Memory B cell (primary cell): ENCODE measurements at places on chromosomes 12 and 14.

GRCh38 chr14:56211084-56211483, 92.9 kb downstream of the PELI2 start:
- DNase-seq, result no peak

- DNase-seq, result no peak
Measured at GRCh38 chr12:71295953-71296352, 138.2 kb upstream of the TSPAN8 start.

GRCh38 chr12:14575585-14575984, 7.9 kb upstream of the PLBD1 start:
- DNase-seq, result no peak

DNA sequence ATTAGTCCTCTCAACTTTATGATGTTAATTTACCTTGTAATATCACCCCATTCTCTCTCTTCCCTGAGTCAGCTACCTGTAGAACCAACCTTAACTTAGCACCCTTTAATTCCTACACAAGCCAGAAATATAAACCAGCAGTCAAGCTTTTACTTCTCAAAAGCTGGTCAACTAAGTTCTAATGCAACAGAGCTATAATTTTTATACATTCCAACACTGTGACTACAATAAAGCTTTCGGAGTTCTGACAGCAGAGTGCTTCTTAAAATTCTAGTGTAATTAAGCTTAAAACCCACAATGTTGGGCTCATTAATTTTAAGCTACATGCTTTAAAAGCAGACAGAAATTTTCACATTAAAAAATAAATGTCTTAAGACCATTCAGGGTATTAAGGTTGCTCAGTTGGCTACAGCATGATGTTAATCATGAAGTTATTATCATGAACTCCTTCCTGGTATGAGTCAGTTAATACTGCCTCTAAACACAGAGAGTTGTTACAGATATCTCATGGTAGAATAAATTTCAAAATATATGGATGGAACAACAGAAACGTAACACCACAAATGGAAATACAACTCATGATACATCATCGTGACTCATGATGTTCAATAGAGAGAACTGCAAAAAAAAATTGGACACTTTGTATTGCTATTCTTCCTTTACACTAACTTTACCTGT, 126.7 kb downstream of the EPS8 start:
- DNase-seq, result no peak

GRCh38 chr14:79543348-79543747, 668.0 kb downstream of the DIO2 start:
- DNase-seq, result no peak

- no peak for DNase-seq
Measured at GRCh38 chr12:52247622-52248540, 14.8 kb downstream of the KRT7 start.

DNA sequence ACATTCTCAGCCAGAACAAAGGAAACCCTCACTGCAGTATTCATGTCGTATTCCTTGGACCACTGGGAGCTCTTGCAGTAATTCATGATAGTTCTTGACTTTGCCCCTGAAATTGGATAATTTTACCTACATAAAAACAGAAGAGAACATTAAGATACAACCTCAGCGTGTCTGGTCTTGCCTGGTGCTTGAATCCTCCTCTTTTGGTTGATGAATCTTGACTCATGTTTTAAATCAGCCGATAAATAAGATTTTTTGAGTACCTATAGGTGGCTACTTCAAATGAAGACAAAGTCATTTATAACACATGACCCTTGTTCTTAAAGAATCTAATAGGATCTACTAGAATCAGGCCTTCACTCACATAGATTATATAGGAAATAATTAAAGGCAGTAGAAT, 221.0 kb downstream of the PTPRO start:
- DNase-seq, result no peak

GRCh38 chr14:105529569-105530284, 3.3 kb downstream of the TMEM121 start:
- peak; percentile 54 for DNase-seq

DNA sequence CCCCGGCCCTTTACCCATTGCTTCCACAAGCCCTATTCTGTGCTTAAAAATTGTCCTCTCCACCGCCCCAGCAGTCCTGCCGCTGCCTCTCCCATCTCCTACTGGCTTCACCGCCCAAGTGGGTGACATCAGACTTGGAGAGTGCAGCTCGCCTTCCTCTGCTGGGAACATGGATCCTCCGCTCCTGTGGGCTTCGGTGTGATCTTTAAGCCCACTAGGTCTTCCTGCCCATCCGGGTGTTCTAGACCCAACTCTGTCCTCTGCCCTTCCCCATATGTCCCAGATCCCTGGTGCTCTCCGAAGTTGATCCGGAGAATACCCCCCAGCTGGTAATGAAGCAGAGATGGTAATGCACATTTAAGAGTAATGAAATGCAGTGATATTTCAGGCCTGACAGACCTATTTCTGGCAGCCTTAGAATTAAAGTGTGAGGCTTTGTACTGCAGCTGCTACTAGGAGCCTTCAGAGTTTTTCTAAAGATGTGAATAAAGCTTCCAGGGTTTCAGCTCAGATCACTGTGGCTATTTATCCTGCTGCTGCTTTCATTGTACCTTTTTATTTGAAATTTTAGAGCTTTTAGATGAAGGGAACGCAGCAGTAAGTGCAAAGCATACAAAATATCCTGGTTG, 22.9 kb upstream of the CTDSP2 start:
- no peak for DNase-seq

DNA sequence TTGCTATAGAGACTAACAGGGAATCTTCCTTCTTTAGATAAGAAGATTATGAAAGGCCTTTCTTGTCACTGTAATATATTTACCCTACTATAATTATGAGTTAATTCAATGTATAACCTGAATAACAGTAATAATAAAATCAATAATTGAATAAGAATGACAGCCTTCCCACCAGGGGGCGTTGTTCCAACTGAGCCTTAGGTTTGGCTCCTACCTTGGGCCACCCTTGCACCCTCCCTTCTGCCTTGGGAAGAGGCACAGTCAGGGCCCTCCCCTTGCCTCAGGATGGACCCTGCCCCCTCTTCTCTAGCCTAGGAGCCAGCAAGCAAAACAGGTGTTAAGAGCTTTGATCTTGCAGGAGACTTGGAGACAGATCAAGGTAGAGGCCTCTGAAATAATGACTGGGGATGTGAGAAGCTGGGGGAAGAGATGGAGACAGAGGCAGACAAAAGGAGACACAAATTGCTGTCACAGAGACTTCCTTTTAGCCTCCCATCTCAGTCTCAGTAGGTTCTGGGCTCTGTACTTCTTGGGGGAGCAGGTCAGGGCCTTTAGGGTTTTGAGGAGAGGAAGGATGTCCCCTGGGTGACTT, 40.1 kb upstream of the CISTR start:
- DNase-seq, result peak; percentile 17

GRCh38 chr14:37466623-37467088, 128.4 kb downstream of the FOXA1 start:
- DNase-seq, result no peak

GRCh38 chr12:12696562-12697383, 790 bp upstream of the GPR19 start:
- DNase-seq, result peak; percentile 91

GRCh38 chr12:30795410-30796312, 40.9 kb upstream of the CAPRIN2 start:
- DNase-seq, result peak; percentile 37

GRCh38 chr12:92603741-92604432, 98.9 kb upstream of the PLEKHG7 start:
- no peak for DNase-seq

GRCh38 chr14:90788031-90788430, 28.2 kb downstream of the TTC7B start:
- no peak for DNase-seq

DNA sequence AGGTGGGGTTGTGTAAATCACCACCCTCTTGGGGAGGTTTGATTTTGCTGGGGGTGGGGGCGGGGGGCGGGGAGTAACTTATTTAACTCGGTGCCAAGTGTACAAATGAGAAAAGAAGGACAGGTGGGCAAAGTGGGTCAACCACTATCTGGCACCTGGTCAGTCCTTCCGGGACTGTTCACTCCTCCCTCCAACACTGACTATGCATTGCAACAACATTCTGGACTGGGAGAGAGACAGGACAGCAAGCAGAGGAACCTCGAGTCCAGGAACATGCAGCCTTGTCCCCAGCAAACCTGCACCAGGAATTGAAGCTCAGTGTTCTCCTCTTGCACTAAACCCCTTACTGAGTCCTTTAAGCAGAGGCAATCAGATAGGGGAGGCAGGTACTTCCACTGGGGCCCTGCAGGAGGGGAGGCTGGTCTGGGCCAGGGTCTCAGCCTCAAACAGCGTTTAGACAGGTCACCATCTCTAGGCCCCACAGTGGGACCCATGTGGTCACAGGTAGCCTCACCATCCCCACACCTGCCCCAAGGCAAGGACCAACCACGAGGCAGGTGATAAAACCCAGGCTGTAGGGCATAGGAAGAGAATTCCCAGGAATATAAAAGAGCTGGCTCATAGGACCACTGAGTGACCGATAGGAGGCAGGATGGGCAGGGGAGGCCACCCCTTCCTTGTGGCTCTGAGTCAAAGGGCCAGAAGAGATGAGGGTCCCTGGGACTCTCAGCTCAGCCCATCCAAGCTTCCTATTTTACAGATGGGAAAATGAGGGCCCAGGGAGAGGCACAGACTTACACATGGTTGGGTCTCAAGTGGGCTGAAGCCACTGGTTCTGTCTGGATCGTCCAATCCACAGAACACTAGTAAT, 9.8 kb downstream of the CCDC85C start:
- no peak for DNase-seq

GRCh38 chr14:89856871-89857345, 97.6 kb downstream of the EFCAB11 start:
- no peak for DNase-seq

DNA sequence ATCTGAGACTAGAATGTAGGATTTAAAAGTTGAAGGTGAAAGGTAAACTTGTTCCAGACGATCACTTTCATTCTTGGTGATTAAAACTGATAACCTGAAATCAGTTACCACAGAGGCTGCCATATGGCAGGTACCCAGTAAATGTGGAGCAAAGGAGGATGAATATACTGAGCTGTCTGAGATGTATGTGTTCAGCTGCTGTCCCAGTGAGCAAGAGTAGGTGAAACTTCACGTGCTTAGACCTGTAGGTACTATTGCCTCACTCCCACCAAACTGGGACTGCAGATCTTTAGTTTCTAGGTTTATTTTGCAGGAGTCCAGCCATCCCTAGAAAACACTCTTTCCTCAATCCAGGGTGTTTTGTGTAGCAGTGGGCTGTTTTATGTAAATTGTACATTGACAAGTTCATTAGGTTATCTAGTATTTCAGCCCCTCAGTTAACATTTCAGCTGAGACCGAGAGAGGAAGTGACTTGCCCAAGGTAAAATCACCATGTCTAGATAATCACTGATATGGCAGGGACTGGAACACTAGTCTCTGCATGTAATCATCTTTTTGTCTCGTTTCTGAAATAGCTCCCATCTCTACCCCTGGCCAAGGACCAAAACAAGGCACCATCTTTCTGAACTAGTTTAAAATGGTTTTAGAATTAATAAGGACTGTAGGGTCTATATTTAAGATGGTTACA, 62.7 kb downstream of the ATG14 start:
- no peak for DNase-seq

DNA sequence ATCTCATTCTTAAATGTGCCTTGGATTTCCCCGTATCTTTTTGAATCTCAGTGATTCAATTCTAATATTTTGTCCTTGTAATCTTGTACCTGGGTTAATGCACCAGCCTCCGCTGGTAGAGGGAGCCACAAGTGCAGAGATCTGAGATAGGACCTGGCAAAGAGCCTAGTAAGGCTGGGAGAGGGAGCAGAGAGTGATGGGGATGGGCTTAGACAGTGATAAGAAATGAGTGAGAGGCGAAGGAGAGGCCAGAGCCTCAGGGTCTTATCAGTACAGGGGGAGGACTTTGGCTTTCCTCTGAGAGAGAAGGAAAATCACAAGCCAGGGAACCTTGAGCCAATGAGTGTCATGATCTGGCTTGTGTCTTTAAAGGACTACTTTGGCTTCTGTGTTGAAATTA, 30.5 kb upstream of the LMNTD1 start:
- no peak for DNase-seq

DNA sequence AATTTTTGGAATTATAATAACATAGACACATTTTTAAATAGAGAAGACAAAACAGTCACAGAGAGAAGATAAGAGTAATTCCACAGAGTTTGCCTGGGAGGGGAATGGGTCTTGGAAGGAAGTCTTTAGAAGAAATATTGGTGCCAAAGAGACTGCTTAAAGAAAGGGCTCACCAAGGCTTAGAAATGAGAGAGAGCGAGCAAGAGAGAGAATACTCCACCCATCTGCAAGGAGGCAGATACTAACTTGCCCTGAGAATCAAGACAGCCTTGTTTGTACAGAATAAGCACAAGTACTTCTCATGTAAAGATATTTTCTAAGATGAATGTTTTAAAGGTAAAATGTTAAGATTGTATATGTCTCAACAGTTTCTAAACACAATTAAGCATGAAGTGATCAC, 165.5 kb downstream of the SLC38A4 start:
- DNase-seq, result no peak

DNA sequence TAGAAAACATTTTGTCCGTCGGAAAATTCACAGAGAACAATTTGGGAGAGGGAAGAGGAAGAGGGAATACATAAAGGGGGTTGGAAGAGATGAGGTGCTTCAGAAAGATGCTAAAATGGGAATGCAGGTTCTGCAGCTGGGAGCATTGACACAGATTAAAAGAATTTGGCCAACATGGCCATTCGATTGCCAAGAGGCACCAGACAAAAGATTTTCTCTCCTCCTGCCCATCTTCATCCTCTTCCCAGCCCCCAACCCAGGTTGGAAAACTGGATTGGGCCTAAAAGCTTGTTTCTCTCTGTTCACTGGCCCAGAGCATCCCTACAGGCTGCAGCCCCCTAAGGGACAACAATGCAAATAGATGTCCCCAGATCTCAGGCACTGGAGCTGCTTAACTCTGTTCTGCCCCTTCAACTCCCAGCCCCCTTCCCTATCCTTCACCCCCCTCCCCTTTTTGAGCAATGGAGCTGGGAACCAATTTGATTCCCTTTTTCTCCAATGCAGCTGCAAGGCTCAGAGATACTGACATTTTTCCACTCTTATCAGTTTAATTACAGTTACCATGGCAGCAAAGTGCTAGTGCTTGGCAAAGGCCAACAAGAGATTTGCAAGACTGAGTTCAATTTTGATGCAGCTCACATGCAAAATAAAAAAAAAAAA, 1.9 kb downstream of the LMO3 start:
- DNase-seq, result no peak

DNA sequence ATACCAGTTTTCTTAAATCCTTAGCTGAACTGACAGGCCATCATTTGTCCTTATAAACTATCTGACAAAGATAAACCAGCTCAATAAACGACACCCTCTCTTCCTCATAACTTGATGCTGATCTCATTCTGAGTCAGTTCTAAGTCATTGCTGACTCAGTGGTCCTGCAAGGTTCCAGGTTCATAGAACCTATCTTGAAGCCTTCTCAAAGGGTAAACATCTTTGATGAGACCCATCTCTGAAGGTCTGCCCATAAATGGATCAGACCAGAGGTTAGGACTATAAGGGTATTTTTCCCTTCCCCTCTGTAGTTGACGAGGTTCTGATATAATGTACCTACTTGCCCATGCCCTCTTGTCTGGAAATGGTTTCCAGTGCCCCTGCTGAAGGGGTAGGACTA, 11.9 kb downstream of the NAA25 start:
- DNase-seq, result no peak
